Suppressor macrophage (primary cell): ENCODE measurements at places on chromosomes 7 and 10.

- DNase-seq, result no peak
These were observed 50.3 kb downstream of the ASB13 start for GRCh38 chr10:5616046-5616445.

GRCh38 chr7:55563596-55564325, 8.5 kb downstream of the VOPP1 start:
- no peak for DNase-seq

DNA sequence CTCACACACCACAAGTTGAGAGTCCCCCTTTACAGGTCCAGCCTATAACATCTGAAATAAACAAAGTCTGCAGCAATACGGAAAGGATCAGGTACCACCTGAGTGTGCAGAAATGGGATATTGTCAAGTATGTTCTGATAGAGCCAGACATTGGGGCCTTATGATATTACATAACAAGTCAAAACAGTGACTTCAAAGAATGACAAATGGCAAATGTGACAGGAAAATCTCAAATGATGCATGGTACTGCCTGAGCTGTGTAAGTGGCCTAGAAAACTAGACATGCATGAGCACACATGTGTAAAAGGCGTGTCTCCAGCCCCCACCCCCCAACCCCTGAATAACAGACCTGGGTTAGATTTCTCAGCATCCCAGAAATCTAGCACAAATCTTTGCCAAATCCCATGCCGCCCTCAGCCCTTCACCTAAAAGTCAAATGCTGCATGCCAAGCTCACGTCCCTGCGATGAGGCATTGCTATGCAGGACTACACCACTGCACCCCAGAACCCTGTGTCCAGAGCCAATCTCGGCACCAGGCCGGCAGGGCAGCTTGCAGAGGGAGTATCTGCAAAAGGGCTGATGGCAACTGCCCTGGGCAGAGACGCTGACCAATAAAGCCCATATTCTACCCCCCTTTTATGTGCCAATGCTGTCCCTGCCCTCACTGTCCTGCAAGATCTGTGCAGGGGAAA, 58.8 kb downstream of the PRKAG2 start:
- no peak for DNase-seq

DNA sequence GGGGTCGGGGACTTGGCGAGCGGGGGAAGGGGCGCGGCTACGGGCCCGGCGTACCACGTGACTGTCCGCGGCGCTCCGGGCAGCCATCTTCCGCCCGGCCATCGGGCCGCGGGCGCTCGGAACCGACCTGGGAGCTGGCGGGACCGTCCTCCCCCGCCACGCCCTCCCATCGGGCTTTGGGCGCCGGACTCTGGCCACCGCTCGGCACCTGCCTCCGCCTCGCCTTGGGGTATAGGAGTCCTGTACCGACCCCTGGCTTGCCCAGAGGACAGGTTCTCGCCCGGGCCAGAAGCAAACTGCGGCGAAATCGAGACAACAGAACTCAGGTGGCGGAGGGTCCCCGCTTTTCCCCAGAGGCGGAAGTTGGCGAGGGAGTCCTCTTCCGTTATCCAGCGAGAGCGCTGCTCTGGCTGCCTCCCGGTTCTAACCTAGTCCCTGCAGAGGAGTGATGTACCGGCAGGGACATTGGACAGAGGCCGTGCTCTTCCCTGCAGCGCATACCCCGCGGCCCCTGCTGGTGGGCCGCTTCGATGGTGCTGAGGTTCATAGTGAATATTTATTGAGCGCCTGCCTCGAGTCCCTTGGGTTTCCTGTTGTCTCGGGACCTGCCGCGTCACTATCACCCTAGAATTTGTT, 1.2 kb upstream of the SGMS1 start:
- DNase-seq, result peak; percentile 93

GRCh38 chr10:15237351-15237750, 68.9 kb upstream of the NMT2 start:
- no peak for DNase-seq
